ENCODE measurements at places on chromosomes 1 and 21. TPM values are rescaled to one million over a fixed set of nuclear protein-coding genes. Genes with fewer than 3 reads are reported as not detected.

GRCh38 chr21:35170244-35170643 lies 121.1 kb upstream of the RUNX1 start:
- DNase-seq, result no peak

GRCh38 chr1:118618618-118619340 lies 369.4 kb downstream of the TBX15 start:
- no peak for DNase-seq

GRCh38 chr1:77415579-77415978 lies 133.8 kb downstream of the AK5 start:
- DNase-seq, result no peak

DNA sequence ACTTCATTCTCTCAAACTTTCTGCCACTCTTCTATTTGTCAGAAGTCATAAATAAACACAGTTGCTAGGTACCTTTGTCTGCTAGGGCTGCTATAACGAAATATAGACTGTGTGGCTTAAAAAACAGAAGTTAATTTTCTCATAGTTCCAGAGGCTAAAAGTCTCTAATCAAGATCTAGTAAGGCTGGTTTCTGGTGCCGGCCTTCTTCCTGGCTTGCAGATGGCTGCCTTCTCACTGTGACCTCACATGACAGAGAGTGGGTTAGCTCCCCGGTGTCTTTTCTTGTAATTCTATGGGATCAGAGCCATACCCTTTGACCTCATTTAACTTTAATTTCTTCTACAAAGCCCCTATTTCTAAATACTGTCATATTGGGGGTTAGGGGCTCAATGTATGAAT lies 5.9 kb downstream of the PDC start:
- no peak for DNase-seq

XCL2 gene
- not detected for total RNA-seq

CLCA4 gene
- total RNA-seq, result not detected

BRDT gene
- total RNA-seq, result not detected

CNN3 gene
- total RNA-seq, result 385 TPM
